ENCODE measurements at places on chromosomes 2 and 18.

- no peak for DNase-seq
Measured at GRCh38 chr2:17605696-17606095, 65.2 kb downstream of the VSNL1 start.

- DNase-seq = peak; percentile 22
Measured at GRCh38 chr2:26807788-26808460, 22.1 kb downstream of the CENPA start.

DNA sequence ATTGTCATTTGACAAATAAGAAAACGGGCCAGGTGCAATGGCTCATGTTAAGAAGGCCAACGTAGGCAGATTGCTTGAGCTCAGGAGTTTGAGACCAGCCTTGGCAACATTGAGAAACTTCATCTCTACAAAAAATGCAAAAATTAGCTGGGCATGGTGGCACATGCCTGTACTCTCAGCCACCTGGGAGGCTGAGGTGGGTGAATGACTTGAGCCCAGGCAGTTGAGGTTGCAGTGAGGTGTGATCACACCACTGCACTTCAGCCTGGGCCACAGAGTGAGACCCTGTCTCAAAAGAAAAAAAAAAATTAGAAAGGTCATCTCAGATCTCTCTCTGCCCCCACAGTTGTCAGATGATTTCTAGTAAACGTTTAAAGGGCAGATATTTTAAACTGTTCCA is 4.4 kb downstream of the SESTD1 start:
- DNase-seq = no peak

DNA sequence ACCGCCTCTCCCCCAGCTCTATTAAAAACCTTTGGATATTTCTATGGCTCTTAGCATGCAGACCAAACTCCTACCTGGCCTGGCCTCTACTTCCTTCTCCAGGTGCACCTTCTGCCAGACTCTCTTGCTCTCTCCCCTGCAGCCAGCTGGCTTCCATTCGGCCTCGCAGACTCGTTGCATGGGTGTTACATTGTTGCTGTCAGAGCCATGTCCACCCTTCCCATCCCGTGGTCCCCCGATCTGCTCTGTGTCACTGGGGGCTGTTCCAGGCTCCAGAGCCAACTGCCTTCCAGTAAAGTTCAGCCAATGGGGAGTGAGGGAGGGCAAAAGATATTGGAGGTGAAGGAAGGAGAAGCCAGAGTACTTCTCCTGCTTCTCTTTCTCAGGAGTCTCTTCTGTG is 112.5 kb upstream of the LGALSL start:
- DNase-seq = no peak

DNA sequence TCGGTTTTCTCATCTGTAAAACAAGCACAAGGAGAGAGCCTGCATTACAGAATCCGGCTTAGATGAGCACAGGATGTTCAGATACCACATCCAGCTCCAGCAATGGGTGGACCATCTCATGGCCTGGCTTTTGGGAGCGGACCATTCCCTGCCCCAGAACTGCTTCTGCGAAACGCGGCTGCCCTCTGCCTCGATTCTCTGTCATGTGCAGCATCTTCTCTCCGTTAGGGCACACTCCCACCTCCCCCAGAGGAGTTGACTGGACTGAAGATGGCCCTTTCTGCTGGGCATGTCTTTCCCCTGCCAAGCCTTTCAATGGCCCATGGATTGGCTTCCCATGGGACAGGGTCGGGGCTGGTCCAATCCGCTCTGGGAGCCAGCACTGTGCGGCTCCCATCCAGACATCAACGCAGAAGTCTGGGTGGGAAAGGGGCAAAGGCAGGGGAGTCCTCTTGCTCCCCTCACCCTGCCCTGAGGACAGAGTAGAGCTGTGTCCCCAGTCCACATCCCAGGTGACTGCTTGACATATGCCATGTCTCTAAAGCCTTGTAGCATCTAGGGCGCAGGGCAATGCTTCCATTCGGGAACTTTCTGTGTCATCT is 14.3 kb upstream of the FAHD2A start:
- DNase-seq = no peak

- DNase-seq = no peak
Measured at GRCh38 chr2:215843579-215843978, 169.8 kb downstream of the MREG start.

DNA sequence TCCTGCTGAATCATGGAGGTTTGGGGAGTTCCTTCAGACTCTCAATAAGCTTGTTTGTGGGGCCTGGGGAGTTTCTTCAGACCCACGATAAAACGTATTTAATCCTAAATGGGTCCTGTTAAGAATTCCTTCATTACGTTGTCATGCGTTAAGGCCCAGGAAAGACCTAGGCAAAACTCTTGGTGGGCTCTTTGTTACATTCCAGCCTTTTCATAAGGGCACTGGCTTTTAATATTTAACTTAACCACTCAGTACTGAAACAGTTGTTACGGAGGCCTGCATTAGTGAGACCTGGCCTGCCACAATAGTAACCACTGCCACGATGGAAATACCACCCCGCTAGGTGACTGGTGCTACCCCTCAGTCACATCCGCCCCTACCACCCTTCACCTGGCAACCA is 17.5 kb upstream of the BIN1 start:
- DNase-seq = no peak

DNA sequence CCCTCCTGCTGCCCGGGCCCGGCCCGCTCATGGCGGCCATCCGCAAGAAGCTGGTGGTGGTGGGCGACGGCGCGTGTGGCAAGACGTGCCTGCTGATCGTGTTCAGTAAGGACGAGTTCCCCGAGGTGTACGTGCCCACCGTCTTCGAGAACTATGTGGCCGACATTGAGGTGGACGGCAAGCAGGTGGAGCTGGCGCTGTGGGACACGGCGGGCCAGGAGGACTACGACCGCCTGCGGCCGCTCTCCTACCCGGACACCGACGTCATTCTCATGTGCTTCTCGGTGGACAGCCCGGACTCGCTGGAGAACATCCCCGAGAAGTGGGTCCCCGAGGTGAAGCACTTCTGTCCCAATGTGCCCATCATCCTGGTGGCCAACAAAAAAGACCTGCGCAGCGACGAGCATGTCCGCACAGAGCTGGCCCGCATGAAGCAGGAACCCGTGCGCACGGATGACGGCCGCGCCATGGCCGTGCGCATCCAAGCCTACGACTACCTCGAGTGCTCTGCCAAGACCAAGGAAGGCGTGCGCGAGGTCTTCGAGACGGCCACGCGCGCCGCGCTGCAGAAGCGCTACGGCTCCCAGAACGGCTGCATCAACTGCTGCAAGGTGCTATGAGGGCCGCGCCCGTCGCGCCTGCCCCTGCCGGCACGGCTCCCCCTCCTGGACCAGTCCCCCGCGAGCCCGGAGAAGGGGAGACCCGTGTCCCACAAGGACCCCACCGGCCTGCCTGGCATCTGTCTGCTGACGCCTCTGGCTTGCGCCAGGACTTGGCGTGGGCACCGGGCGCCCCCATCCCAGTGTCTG is 767 bp downstream of the RHOB start:
- peak; percentile 57 for DNase-seq

DNA sequence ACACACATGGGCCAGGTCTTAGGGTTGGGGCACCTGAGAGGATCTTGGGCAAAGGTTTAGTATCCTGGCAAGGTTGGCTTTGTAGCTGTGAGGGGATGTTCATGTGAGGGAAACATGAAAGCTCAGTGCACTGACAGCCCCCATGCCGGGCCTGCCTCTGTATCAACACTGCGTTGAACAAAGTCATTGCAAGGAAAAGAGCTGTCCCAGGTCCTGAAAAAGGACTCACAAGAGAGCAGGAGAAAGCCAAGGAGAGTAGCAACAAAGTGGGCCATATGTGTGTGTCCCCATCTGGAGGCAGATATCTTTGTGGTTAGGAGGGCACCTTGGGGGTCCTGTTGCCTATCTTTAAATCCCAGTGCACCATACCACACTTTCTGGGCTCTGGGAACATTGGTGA is 237.8 kb upstream of the THSD7B start:
- peak; percentile 67 for DNase-seq

DNA sequence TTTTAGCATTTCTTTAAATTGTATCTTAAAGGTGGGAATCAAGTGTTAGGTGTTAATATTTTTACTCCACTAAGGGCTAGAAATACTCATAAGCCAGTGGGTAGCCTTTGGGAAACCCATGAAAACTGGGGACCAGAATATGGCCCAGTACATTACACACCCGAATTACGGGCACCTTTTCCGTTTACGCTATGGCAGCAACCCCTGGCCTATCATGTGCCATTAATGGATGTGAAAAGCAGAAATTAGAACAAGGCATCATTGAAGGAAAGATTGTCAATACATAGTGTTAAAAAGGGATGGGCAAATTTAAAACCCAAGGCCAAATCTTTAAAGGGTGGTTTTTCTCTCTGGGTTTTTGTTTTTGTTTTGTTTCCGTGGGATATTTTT is 781 bp downstream of the FARP2 start:
- DNase-seq = no peak

DNA sequence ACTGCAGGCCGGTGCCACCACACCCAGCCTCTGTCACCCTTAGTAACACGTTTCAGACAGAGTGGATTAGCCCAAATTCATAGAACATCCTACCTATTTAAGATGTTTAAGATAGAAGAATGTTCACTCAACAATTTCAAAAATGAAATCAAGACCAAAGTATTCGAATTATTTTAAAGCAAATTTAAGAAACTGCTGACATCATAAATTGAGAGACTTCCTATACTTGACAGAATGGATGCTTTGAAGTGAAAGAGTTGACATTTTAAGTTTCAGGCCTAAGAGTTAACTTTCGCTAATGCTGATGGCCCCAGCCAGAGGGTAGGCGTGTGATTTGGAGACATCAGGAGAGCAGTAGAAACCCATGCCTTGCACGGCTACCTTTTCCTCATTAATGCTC is 271.9 kb downstream of the SS18 start:
- no peak for DNase-seq

DNA sequence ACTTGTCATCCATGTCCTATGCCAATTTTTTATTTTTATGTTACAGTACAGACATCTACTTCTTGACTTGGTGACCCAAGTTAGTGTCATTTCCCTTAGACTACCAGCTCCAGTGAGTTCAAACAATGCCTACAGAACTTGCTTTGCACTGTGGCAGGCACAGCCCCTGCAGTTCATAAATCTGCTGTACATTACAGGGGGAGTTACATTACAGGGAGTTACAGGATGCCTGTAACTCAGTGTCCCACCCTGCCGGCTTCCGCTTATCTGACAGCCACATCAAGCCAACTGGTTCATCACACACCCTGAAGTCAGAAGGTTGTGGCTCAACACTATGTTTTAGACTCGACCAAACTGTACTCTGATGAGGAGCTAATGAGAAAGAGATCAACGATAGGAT is 7.8 kb upstream of the NPAS2 start:
- peak; percentile 44 for DNase-seq

DNA sequence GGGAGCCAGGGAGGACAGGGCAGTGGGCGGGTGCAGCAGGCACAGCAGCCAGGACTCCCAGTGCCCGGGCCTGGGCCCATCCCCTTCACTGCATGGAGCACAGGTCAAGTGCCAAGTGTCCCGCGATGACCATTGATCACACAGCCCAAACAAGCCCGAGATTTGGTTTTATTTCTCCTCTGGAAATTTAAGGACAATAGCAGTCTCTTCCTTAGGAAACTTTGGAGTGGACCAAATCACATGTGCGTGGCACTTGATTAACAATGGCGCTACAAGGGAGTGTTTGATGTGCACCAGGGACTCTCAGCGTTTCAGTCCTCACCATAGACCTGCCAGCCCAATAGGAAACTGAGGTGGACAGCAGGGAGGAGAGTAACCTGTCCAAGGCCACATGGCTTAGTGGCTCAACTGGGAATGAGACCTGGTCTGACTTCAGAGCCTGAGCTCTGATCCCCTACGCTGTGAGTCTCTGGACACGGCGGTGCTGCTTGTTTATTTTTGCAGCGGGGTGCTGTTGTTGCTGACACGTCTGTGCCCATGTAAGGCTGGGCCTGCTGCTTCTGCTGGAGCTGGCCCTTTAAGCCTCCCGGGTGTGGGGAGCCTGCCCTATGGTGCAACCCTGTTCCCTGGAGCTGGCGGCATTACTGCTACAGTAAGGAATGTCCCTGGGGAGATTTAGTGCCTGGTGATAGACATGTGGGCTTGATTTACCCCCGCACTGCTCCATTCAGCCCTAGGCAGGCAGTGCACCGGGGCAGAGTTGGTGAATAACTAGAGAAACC is 194.2 kb downstream of the INHBB start:
- DNase-seq = no peak

GRCh38 chr2:222547083-222547482 is 108.8 kb downstream of the FARSB start:
- DNase-seq = no peak

DNA sequence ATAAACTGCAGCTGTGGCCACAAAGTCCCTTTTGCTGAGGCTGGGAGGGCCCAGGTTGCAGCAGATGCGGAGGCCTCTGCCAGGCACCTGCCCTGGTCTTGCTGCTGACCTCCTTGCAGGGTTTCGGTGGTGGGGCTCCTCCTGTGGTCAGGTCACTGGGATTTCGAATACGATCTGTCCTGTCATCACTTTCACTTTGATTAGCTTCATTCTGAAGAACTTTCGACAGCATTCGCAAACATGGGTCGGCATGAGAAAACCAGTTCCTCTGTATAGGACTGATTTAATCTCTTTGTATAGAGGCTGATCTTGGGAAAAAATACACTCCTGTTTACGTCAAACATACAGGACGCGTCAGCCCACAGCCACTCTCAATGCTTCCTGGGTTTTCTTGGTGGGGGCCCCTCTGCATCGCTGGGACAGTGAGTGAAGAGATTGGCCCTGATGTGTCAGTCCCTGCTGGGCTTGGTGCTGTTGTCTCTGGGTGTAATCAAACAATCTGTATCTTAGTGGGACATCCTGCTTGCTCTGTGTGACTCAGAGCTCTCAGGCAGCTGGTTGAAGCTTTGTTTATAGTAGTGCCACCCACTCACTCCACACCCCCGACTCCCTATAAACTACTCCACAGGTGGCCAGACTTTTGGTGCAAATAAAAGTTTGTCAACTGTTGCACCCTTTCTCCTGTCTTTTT is 209.4 kb upstream of the CXCR4 start:
- DNase-seq = peak; percentile 70

DNA sequence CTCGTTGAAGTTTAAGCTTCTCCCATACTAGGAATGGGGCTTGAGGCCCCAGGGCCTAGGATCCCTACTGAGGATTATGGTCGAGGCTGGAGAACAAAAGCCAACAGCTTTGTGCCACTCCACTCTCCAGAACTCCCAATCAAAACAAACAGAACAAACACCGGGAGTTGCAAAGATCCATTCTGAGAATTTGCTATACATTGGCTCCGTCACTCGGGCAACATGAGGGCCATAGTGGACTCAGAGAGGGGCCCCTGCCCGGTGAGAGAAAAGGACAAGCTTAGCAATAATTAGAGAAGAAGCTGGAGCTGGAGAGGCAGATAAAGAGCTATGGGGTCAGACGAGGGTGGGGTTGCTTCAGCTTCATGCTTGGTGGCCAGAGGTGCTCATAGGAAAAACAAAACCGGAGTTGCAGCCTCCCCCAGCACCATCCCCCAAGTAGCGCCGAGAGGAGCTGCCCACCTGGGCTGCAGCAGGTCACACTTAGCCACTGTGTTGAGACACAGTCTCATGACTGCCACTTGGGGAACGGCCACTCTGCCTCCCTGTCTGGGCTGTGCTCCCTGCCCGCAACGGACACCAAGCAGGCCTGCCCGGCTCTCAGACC is 142.3 kb upstream of the HAAO start:
- DNase-seq = no peak

- no peak for DNase-seq
Measured at GRCh38 chr2:143758629-143759330, 629.6 kb downstream of the ARHGAP15 start.

GRCh38 chr18:57088883-57089282 is 58.0 kb upstream of the BOD1L2 start:
- no peak for DNase-seq
